ENCODE measurements at places on chromosomes 12 and 14.

GRCh38 chr12:79407671-79408622 lies 282.8 kb downstream of the PAWR start:
- peak; percentile 76 for DNase-seq

DNA sequence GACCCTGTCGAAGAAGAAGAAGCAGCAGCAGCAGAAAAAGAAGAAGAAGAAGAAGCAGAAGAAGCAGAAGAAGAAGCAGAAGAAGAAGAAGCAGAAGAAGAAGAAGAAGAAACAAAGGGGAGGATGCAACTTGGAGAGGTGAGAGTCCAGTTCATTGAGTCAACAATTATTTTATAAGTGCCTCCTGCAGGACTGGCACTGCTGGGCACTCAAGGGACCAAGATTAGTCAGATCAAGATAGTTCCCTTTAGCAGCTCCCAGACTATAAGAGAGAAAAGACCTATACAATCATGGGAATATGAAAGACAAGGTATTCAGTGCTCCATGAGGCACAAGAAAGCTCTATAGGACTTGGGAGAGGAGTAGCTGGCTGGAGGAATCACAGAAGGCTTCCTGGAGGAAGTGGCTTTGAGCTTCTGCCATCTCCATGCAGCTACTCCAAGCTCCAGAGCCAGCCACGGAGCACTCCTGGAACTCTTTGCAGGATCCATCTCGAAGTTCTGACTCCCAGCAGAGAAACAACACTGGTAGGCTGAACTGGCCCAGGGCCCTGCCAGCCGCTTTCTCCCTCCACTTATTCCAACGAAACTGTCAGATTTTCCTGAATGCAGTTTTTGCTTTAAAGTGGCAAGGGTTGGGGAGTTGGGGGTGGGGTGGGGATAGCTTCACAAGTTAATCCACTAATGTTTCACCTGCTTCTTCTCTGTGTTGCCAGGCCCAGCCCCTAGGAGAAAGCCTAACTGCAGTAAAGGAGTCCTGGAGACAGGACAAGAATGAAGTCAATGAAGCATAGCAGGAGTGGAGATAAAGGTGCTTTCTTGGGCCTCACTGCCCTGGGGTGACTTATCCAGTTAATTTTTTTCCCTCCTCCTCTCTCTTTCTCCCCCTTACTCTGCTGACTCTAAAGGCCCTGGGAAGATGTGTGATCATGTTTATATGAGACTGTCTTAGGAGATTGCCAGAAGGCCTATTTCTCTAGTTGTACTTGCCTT lies 140.1 kb upstream of the PARP11 start:
- DNase-seq: no peak

DNA sequence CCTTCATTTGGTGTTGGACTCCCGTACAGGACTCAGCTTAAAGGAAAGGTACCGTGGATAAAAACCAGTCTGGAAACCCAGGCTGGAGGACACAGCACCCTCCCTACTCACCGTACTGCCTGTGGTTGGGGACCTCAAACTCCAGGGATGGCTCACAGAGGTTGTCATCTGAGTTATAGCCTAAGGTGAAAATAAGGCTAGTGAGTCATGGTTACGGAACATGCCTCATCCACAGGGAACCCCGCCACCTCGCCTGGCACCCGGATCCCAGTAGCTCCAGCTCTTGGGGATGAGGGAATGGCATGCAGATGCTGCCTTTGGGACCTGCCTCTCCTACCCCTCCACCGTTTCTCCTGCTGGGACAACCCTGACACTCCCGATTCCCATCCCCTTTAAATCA lies 36.8 kb upstream of the GPR68 start:
- DNase-seq: no peak

GRCh38 chr14:64701660-64702059 lies 2.6 kb upstream of the PLEKHG3 start:
- no peak for DNase-seq

DNA sequence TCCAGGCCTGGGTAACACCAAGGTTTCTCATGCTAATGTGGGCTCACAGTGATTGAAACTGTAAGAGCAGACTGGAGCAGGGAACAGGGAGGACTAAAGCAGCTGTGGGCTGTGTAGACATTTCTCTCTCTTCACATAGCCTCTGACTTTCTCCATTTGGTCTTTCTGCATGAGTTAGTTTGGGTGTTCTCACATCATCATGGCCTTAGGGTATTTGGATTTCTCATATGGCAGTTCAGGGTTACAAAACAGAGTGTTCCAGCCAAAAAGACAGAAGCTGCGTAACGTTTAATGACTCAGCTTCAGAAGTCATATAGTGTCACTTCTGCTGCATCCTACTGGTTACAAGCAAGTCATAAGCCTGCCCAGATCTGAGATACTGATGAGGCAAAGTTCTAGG lies 52.0 kb upstream of the OSBPL8 start:
- DNase-seq: no peak

DNA sequence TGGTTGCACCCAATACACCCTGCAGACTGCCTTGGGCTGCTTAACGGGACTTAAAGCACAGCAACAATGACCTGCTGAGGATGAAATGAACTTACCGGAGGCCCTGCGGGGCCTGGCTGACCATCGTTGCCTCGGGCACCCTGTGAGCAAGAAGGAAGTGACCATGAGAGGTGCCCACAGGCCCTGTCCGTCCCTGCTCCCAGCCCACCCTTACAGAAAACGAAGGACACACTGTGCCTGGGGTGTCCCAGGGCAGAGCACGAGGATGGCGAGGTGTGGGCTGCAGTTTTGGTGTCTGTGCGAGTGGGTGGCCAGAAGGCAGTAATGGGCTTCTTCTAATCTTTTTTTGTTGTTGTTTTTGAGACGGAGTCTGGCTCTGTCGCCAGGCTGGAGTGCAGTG lies 14.6 kb downstream of the COL2A1 start:
- DNase-seq: no peak

GRCh38 chr12:3672113-3672509 lies 80.8 kb downstream of the CRACR2A start:
- DNase-seq: no peak

DNA sequence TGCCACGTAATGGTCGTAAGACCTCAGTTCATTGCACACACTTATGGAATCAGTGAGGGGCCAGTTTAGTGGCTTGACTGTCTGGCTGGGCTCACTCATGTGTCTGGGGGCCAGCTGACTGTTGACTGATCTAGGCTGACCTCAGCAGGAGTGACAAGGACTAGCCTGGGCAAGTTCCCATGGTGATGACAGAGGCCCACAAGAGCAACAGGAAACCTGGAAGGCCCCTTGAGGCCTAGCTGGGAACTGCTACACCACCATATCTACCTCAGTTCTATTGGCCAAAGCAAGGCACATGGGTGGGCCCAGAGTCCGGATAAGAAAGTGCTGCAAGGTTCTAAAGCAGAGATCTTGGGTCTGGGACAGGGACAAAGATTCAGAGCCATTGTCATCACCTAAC lies 21.3 kb upstream of the RFLNA start:
- DNase-seq: peak; percentile 56

DNA sequence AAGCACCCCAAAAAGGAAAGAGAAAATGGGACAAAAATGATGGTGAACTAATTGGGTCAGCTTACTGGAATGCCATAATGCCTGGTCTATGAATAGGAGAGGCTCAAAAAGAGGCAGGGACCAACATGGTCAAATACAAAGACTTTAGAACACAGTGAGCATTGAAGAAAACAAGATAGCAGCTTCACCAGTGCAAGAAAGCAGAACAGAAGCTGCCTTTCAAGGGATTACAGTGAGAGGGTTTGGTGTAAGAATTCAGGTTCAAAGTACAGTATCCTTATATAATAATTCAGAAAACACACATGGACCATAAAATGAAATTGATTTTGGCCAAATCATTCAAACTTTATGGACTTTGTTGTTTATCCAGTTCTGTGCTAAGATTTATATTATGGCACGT lies 162.1 kb downstream of the NAV3 start:
- DNase-seq: no peak

All from NT2/D1 (cell line).